Hippocampal formation (tissue), 2 donors: ENCODE measurements at places on chromosomes 5 and 9.

DNA sequence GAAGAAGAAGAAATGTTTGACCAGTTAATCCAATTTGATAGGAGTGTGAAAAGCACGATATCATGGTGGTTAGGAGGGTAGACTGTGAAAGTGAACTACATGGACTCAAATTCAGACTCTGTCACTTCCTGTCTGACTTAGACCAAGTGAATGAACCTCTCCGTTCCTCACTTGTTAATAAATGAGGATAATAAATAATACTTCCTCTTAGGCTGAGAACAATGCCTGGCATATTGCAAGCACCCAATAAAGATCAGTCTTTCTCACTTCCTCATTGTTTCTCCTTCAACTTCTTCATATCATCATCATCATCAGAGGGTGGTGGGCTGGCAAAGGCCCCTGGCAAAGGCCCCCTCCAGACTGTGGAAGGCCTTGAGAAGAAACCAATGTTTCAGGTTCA lies 148.7 kb downstream of the CDK5RAP2 start:
- DNase-seq, result no peak

DNA sequence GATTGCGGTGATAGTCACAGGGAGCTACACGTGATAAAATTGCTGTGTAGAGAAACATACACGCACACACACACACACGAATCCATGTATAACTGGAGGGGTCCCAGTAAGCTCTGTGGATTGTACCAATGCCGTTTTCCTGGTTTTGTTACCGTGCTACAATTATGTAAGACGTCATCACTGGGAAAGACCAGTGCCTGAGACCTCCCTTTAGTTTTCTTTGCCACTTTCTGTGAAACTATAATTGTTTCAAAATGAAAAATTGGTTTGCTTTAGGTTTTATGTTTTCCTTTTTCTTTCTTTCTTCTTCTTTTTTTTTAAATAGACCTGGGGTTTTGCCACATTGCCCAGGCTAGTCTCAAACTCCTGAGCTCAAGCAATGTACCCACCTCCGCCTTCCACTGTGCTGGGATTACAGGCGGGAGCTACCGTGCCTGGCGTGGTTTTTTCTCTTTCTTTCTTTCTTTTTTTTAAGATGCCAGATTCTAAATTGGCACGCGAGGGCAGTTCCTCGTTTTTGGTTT lies 21.3 kb downstream of the OR2V2 start:
- DNase-seq, result no peak

DNA sequence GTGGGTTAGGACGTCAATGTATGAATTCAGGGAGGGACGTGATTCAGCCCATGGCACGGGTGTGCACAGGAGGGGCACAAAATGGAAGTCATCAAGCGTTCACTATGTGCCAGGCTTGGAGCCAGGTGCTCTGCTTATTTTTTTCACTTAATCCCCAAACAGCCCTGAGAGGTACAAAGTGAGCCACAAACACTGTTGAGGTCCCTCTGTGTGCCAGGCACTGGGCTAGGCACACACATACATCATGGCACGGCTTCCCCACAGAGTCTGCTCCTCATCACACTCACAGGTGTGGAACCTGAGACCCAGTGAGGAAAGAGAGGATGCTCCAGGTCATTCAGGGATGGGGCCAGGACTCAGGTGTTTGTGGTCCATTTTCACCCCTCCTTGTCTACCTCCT lies 68.1 kb downstream of the GALNT12 start:
- DNase-seq, result no peak

DNA sequence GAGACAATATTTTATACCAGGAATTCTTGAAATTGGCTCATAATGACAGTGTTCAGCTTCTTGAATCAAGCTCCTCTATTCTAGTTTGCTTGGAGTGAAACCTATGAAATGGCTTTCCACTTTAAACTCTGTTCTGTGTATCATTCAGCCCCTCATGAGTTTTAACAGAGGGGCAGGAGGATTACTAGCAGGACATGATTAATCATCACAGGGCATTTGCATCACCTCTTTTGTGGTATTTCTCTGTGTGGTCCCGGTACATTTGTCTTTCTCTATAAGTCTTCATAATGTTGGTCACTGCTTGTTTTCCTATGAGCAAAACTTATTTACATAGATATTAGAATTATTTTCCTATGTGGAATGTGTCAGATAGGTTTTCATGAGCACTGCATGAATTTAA lies 21.2 kb downstream of the CAST start:
- DNase-seq, result no peak

DNA sequence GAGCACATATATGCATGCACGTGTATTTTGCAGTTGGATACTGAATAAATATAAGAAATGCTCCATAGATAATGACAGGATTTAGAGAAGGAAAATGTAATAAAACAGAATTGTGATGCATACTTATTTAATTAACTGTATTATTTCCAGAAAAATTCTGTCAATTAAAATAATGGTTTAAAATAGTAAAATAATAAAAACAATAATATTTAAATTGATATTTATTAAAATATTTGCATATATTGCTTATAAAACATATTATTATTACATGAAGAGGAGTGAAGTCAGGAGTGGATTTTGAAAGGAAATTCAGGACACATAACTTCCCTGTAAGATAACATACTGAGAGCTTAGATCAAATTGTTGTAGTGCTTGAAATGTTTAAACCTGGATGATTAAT lies 21.4 kb upstream of the EDIL3 start:
- DNase-seq, result no peak

DNA sequence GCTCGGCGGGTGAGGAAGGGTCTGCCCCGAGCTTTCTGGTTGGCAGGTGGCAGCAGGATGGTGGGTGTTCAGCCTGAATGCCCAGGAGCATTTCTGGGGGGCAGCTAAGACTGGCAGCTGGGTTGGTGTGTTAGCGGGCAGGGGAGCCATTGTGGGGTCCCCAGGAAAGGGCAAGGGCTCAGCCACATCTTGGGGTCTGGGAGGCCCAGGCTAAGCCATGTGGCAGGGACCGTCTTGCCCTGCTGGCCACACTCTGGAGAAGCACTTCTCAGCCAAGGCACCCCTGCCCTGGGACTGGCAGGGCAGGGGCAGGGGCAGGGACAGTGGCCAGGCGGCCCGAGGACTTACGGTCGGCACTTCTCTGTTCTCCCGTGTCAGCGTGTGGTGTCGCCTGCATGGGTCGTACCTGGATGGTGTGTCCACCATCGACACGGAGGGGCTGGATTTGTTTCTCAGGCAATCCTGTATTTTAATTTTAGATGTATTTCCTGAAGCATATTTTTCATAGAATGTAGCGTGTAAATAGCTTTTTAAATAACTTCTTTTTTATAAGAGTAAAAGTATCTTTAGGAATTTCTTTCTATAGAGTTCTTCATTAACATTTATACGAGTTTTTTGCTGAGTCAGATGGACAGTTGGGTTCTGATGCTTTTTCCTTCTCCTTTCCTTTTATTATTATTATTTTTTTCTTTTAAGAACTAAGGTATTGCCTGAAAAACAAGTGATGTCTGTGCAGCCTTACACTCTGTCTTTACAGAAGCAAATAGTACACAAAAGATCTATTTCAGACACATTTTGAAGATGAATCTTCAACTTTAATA lies 102.0 kb downstream of the PHF2 start:
- no peak for DNase-seq

- DNase-seq, result no peak
These were observed 226.6 kb upstream of the TBCA start for GRCh38 chr5:78002690-78003089.

- no peak for DNase-seq
These were observed 10.4 kb downstream of the KIF12 start for GRCh38 chr9:114088571-114089170.

- DNase-seq, result no peak
These were observed 20.4 kb upstream of the SLC2A6 start for GRCh38 chr9:133499132-133499891.

DNA sequence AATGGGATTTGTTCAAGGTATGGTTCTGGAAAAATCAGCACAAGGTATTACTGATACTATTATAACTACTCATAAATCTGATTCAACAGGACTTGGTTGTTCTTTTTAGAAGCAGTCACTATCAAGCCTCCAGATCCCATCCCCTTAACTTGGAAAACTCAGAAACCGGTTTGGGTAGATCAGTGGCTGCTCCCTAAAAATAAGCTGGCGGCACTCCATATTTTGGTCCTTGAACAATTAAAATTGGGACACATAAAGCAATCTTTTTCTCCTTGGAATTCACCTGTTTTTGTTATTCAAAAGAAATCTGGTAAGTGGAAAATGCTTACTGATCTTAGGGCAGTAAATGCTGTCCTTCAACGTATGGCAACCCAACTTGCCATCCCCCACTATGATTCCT lies 104.2 kb downstream of the SYK start:
- DNase-seq, result no peak

- no peak for DNase-seq
These were observed 320.6 kb upstream of the BRINP1 start for GRCh38 chr9:119689879-119690278.

GRCh38 chr5:75006865-75007822 lies 45.2 kb downstream of the GCNT4 start:
- DNase-seq, result no peak

- DNase-seq, result peak; percentile 70
These were observed 1.2 kb downstream of the MAP1B start for GRCh38 chr5:72108202-72109061.

GRCh38 chr5:171485668-171486067 lies 66.2 kb downstream of the FGF18 start:
- no peak for DNase-seq

DNA sequence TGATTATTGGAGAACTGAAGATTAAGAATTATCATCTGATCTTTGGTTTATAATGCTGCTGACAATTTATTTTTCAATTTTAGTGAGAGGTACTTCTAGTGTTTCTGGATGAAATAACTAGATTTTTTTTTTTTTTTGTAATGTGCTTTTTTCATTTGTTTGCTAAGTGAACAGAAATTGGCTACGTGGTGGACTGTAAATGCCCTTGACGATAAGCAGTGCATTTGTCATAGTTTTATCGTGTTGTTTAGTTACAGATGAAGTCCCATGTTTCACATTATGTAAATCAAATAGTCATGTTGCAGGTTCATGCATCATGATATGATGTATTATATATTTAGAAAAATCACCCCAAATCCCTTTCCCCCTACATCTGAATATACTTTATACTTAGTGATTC lies 81.0 kb downstream of the ADAMTS19 start:
- DNase-seq, result no peak

GRCh38 chr9:110997847-110998246 lies 40.4 kb downstream of the LPAR1 start:
- DNase-seq, result no peak

GRCh38 chr5:16784843-16785791 lies 151.0 kb downstream of the MYO10 start:
- DNase-seq, result peak; percentile 5

DNA sequence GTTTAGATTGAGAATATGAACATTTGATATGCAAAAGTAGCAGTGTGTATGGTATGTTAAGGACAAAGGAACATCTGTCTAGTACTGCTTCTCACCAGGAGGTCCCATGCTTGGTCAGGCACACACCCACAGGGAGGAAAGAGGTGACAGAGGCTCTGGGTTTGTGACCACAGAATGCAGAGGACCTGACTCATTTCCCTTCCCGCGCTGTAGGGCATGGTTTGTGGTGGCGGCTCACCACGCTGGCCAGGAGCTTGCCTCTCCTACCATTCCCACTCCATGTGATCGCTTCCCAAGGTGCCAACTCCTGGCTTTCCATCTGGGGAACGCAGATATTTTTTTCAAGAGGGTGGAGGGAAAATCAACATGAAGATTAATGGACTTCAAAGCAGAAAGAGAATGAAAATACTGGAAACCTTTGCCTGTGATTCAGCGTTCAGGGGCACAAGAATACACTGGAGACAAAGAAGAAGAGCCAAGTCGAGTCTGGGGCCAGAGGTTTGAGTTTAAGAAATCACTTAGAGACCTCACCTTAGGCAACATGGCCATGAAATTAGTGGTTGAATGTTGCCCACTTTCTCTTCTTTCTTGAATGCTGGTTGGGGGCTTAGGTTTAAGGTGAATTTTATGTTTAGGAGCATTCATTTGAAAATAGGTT lies 477.8 kb downstream of the CCDC171 start:
- DNase-seq, result no peak

GRCh38 chr5:177600508-177601018 lies 631 bp downstream of the B4GALT7 start:
- DNase-seq, result no peak

DNA sequence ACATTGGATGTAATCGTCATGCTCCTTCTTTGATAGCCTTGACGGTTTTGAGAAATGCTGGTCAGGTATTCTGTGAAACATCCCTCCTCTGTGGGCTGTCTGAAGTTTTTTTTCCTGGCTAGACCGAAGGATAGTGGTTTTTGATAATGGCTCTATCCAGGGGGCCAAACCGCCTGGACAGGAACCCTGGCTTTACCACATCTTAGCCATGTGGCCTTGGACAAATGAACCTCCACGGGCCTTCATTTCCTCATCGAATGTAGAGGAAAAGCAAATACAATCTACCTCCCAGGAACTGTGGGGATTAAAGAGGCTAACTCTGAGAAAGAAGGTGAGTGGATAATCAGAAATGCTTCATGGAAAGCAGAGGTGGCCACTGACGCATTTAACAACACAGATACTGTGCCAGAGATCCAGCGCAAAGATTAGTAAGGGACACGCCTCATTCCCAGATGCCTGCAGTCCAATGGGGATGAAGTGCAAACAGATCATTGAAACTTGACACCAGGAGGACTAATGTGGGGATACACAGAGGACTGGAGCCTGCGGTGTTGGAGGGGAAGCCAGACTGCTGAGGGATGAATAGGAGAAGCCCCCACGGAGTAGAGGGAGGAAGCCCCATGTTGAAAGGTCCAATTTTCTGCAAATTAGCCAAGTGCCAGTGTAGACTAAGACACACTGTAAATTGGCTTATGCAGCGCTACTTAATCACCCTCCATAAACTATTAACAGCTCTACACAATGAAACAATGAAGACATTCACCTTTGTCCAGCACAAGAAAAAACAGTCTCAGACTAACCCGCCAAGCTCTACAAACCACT lies 41.6 kb downstream of the MYO10 start:
- no peak for DNase-seq

GRCh38 chr5:81817980-81818379 lies 67.1 kb upstream of the SSBP2 start:
- DNase-seq, result no peak

DNA sequence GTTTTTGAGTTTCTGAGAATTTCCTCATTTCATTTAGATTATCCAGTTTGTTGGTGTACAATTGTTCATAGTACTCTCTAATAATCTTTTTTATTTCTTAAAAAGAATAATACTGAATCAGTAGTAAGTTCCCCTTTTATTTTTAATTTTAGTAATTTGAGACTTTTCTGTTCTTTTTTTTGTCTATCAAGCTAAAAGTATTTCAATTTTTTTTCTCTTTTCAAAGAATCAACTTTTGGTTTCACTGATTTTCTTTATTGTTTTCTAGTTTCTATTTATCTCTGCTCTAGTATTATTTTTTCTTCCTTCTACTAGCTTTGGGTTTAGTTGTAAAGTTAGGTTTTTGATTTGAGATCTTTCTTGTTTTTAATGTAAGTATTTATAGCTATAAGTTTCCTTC lies 60.6 kb upstream of the ARL15 start:
- no peak for DNase-seq
